ENCODE measurements at places on chromosomes 3 and 15.

- no peak for DNase-seq
- no peak overlapping the region for H3K27ac ChIP-seq
- peaks cover 9% of the 10 kb centered on the region for H3K4me1 ChIP-seq
Measured at GRCh38 chr3:197541756-197542539, 13.8 kb downstream of the BDH1 start.

GRCh38 chr3:123734527-123734902 is 149.6 kb downstream of the MYLK start:
- no peak overlapping the region for H3K27ac ChIP-seq
- no peaks in the 10 kb centered on the region for H3K36me3 ChIP-seq
- DNase-seq = no peak
- H3K27me3 ChIP-seq = no peaks in the 10 kb centered on the region

DNA sequence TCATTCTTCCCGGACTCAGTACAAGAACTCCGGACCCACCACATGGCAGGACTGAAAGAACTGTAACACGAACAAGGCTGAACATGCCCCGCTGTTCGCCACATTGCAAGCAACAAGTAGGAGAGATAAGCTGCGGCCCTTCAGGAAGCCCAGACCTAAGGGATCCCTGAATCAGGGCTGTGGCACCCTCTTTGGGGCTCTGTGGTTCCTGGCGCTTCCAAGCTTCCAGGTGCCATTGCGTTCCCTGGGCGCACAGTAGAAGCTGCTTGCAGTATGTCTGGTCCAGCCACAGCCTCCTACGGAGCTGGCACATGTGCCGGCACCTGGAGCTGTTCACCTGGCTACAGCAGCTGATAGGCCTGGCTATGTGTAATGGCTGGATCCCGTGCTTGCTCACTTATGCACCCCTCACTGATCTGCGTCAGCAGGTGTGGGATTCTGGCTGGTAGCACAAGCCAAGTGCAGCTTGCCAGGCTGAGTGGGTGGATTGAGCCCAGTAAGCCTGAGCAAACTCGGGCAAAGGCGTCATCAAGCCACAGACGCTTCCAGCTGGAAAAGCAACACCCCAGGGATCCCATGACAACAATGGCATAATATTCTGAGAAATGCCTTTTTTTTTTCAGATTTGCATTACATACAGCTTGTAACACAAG is 748.6 kb upstream of the GBE1 start:
- H3K4me1 ChIP-seq = no peaks in the 10 kb centered on the region
- H3K36me3 ChIP-seq = no peaks in the 10 kb centered on the region
- H3K27ac ChIP-seq = no peak overlapping the region
- no peaks in the 10 kb centered on the region for H3K27me3 ChIP-seq

DNA sequence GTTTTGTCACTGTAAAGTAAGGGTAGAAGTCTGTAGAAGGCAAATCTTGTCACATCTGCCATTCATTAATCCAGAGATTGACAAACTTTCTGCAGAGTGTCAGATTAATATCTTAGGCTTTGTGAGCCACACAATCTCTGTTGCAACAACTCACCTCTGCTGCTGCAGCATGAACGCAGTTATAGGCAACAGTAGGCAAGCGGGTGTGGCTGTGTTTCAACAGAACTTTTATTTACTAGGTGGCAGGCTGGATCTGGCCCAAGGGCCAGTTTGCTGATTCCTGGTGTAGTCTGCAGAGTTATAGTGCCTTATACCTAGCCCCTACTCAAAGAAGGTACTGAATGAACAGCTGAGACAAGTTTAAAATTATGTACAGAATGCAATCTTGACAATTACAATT is 396.7 kb downstream of the FOXP1 start:
- H3K4me1 ChIP-seq = peaks cover 54% of the 10 kb centered on the region
- H3K36me3 ChIP-seq = peaks cover 46% of the 10 kb centered on the region
- no peak overlapping the region for H3K4me3 ChIP-seq
- H3K27ac ChIP-seq = no peak overlapping the region
- no peak for DNase-seq
- H3K27me3 ChIP-seq = no peaks in the 10 kb centered on the region

DNA sequence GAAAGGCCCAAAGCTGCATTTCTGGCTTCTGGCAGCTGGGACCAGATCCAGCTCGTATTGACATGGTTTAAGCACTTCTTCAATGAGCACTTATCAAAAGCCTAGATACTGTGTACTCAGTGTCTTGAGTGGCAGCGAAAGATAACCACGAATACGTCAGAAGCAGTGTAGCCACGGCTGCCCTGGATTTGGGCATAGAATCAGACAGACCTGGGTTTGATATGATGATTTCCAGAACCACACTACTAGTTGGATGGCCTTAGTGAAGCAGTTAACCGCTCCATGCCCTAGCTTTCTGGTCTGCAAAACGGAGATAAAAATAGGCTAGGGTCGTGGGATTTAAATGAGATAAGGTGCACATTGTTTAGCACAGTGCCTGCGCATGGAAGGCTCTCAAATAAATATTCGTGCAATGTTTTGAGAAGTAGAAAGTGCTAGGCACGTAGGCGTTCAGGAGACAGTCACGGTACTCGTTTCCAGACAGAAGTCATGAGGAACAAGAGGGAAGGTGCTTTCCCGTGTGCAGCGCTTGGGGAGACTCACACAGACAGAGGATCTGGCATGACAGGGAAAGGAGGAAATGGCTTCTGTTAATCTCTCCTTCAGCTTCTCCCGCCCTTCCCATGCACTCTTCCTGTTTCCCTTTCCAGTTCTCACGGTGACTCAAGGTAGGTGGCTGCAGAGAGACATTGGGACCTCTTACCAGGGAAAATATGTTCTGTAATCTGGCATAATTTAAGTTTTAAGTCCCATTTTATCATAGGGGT is 70.3 kb downstream of the CCNL1 start:
- H3K27ac ChIP-seq = peak overlapping the region; percentile 98
- H3K36me3 ChIP-seq = no peaks in the 10 kb centered on the region
- DNase-seq = no peak
- H3K4me1 ChIP-seq = peaks cover 77% of the 10 kb centered on the region
- H3K27me3 ChIP-seq = no peaks in the 10 kb centered on the region
- peak overlapping the region; percentile 76 for H3K4me3 ChIP-seq

DNA sequence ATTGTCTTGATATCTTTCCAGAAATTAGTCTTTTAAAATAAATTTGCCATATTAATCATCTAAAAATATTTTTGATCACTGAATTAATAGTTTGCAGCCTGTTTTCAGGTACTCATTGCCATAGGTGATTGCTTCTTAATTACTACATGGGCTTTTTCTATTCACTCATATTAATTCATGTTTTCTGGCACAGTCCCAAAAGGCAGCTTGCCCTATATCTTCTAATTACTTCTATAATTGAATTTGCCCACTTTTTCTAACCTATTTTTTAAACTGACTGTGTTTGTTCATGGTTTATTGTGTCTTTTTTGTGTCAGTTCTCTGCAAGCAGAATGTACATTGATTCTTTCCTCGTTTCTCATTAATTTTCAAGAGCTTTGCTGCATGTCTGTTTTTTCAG is 85.7 kb upstream of the SOX2 start:
- no peaks in the 10 kb centered on the region for H3K4me1 ChIP-seq
- no peak overlapping the region for H3K27ac ChIP-seq
- no peak overlapping the region for H3K4me3 ChIP-seq
- no peak for DNase-seq

DNA sequence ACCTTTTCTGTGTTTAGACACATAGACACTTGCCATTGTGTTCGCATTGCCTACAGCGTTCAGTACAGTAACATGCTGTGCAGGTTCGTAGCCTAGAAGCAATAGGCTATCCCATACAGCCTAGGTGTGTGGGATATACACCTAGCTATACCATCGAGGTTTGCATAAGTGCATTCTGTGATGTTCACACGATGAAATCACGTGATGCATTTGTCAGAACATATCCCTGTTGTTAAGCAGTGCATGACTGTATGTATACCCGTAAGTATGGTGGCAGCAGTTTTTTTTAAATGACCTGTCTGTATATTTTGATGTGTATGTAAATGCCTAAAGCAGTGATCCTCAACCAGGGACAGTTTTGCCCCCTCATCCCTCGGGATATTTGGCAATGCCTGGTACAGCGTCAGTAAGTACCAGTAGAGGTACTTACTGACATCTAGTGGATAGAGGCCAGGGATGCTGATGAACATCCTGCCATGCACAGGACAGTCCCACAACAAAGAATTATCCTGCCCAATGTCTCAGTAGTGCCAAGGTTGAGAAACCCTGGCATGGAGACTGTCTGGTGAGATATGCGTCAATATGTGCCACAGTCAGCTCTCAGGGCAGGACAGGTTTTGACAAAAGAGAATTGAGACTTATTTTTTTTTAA is 129.1 kb downstream of the HCN4 start:
- DNase-seq = no peak
- no peak overlapping the region for H3K4me3 ChIP-seq
- H3K27me3 ChIP-seq = no peaks in the 10 kb centered on the region
- no peaks in the 10 kb centered on the region for H3K36me3 ChIP-seq

- H3K4me3 ChIP-seq = no peak overlapping the region
- DNase-seq = no peak
- H3K4me1 ChIP-seq = no peaks in the 10 kb centered on the region
- no peaks in the 10 kb centered on the region for H3K27me3 ChIP-seq
- H3K27ac ChIP-seq = no peak overlapping the region
Measured at GRCh38 chr15:93997071-93997658, 234.2 kb upstream of the MCTP2 start.

GRCh38 chr3:80094589-80094988 is 326.8 kb upstream of the ROBO1 start:
- H3K36me3 ChIP-seq = no peaks in the 10 kb centered on the region
- DNase-seq = no peak
- no peaks in the 10 kb centered on the region for H3K27me3 ChIP-seq
- no peak overlapping the region for H3K4me3 ChIP-seq

- H3K4me1 ChIP-seq = peaks cover 5% of the 10 kb centered on the region
- peaks cover 12% of the 10 kb centered on the region for H3K27me3 ChIP-seq
- H3K27ac ChIP-seq = no peak overlapping the region
- H3K36me3 ChIP-seq = no peaks in the 10 kb centered on the region
Measured at GRCh38 chr3:66606126-66606525, 105.3 kb upstream of the LRIG1 start.

DNA sequence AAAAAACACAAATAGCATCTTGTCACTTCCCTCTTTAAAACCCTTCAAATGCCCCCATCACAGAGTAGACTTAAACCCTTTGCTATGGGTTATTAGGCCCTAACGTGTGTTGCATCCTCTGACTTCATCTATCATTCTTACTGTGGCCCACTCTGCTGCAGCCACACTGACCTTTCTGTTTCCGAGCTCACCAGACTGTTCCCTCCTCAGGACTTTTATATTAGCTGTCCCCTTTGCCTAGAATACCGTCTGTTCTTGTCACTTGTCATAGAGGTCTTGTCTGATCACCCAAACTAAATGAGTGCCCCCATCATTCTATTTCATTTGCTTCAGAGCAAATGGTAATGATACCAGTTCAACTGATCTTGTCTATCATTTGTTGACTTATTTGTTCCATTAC is 877 bp upstream of the FEM1B start:
- H3K36me3 ChIP-seq = peaks cover 24% of the 10 kb centered on the region
- peaks cover 4% of the 10 kb centered on the region for H3K27me3 ChIP-seq
- no peak for DNase-seq
- H3K27ac ChIP-seq = peak overlapping the region; percentile 96
- peak overlapping the region; percentile 100 for H3K4me3 ChIP-seq

DNA sequence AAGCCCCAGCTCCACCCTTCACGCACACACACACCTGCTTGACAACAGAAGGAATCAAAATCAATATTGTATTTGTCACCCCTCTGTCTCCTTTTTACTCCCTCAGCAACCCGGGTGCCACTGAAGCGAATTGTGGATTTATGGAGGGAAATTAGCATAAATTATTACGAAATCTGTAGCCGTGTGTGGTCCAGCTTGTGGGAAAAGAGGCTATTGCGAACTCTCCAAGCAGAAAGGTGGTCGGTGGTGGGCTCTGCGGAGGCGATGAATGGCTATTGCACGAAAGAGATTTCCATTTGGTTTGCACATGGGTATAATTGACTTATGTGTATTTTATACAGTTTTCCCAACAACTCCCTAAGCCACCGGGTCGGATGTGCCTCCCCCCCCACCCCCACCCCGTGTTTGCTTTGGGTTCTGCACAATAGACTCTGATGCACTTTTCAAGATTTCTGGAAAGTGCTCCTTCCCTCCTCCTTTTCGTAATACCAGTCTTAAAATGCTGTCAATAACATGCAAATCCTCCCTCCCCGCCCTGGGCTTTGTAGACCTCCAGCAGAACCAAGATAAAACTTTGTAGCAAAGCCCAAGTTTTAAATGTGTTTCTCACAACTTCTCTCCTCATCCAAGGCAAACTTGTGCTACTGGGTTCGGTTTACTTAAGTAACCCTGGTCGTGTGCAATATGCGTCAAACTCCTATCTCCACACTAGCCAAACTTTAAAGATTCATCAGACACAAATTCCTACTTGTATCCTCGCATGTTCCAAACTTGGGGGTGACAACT is 3.1 kb upstream of the FOXB1 start:
- no peak for DNase-seq
- H3K27me3 ChIP-seq = peaks cover 77% of the 10 kb centered on the region
- H3K36me3 ChIP-seq = peaks cover 47% of the 10 kb centered on the region
- peak overlapping the region; percentile 69 for H3K4me3 ChIP-seq

DNA sequence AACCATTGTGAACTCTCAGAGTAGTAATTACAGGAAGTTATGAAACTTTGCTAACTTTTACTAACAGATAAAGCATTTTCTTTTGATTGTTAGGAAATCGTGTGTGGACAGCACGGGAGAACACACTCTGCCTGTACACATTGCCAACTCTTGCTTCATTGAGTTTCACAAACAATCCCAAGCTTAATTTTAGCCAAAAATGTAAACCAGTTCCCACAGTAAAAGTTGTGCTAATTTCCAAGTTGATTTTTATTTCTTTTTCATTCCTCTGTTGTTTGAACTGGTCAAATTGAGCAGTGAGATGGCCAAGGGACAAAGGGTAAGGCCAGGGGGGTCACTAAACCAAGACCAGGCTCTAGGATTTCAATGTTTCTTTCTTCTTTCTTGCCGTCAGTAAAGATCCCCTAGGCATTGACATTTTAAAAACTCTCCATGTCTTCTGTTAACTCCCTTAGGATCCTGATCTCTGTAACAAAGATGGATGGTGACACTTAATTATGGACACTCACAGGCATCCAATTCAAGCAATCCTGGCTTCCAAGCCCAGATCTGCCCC is 414.9 kb downstream of the RBMS3 start:
- no peak for DNase-seq
- no peak overlapping the region for H3K4me3 ChIP-seq
- H3K27ac ChIP-seq = no peak overlapping the region
- no peaks in the 10 kb centered on the region for H3K4me1 ChIP-seq
- peaks cover 3% of the 10 kb centered on the region for H3K27me3 ChIP-seq

- peaks cover 10% of the 10 kb centered on the region for H3K4me1 ChIP-seq
- H3K36me3 ChIP-seq = no peaks in the 10 kb centered on the region
- H3K27me3 ChIP-seq = peaks cover 3% of the 10 kb centered on the region
- H3K27ac ChIP-seq = no peak overlapping the region
- no peak overlapping the region for H3K4me3 ChIP-seq
Measured at GRCh38 chr3:192929755-192930547, 12.3 kb upstream of the MB21D2 start.

Data from activated T-helper 2 cell treated with anti-CD3 and anti-CD28 coated beads, Interferon-gamma antibody, Interleukin-2, Interleukin-4, amounts not matched to agents 10 μg/mL and 5 μg/mL and 100 μg/mL, durations not matched to agents 14 hours and 24 hours and 36 hours (primary cell).